ENCODE measurements at places on chromosomes 1 and 21.

DNA sequence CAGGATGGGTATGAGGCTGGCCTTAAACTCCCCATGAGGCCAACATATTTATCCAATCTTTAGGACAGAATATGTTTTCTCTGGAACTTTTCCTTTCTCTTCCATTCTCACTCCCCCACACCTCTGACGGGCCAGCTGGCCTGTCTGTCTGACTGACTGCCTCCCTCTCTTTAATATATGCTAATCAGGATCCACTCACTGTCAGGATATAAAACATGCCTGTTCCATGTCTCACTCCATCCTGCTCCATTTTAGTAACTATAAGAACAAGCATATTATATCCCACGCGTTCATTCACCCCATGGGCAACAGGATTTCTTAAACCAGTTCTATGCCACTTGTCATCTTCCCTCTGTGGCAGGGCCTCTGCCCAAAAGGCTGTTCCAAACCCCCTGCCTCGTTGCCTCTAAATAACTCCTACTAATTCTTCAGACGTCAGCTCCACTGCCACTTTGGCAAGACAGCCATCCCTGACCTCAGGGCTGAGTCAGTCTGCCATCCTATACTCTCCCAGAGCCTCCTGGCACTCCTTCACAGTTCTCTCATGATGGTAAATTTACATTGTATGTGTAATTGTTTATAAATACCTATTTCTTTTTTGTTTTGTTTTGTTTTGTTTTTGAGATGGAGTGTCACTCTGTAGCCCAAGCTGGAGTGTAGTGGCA, 84.3 kb upstream of the SPATA6 start:
- DNase-seq = no peak

DNA sequence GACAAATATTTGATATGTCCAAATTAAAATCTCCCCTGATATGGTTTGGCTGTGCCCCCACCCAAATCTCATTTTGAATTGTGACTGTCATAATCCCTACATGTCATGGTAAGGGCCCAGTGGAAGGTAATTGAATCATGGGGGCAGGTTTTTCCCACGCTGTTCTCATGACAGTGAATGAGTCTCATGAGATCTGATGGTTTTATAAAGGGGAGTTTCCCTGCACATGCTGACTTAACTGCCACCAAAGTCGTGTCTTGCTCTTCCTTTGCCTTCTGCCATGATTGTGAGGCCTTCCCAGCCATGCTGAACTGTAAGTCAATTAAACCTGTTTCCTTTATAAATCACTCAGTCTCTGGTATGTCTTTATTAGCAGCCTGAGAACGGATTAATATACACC, 207.0 kb downstream of the BARHL2 start:
- no peak for DNase-seq

- no peak for DNase-seq
Measured at GRCh38 chr1:8941906-8942305, 3.8 kb upstream of the CA6 start.

GRCh38 chr1:27099587-27100334, 55.2 kb downstream of the SLC9A1 start:
- no peak for DNase-seq

DNA sequence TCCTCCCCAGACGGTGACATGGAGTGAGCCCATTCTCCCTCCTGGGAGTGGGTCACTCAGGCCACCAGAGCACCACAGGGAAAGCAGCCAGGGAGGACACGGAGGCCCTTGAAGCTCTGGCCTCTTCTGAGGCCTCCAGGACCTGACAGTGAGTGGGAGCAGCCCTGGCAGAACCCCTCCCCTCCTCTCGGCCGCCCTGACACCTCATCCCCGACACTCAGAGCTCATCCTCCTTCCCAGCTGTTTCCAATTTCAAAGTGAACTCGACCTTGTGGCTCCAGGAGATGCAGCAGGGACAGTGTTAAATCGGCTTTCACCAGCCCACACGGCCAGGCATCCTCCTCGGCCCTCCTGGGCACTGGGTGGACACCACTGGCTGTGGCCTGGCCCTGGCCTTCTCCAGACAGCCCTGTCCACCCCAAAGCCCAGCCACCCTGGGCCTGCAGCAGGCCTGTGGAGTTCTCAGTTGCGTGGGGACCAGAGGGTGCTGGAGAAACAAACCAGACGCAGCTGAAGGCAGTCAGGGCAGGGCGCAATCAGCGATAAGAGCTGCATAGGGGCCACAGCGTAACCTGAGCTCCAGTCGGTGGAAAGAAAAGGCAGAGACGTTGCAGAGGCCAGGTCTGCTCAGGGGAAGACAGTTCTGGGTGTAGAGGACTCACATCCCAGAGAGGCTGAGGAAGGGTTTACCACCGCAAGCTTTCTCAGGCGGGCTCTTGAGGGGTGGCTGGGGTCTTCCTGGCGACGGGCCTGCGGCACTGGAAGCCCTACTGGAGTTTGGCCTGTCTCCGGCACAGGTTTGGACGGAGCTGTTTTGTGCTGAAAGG, 27.1 kb downstream of the FTCD start:
- DNase-seq = no peak

DNA sequence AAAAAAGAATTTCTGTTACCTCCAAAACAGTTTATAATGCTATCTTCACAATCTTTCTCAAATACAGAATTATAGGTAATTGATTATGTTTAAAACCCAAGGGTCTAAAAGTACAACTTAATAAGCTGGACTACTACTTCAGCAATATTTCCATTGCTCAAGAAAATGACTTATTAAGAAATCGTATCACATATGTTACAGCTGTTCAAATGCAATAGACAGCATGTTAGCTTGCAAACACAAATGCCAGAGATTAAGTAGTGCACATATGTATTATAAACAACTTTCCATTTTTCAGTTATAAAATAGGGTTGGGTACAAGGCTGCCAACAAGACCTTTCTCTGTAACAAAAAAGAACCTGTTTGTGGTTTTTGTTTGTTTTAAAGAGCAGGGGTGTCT, 211.0 kb upstream of the DMRTA2 start:
- no peak for DNase-seq

- no peak for DNase-seq
Measured at GRCh38 chr1:246748867-246749266, 24.7 kb downstream of the SCCPDH start.

- no peak for DNase-seq
Measured at GRCh38 chr1:116494353-116494692, 76.5 kb downstream of the CD58 start.

- no peak for DNase-seq
Measured at GRCh38 chr1:147109041-147109440, 63.2 kb downstream of the PRKAB2 start.

DNA sequence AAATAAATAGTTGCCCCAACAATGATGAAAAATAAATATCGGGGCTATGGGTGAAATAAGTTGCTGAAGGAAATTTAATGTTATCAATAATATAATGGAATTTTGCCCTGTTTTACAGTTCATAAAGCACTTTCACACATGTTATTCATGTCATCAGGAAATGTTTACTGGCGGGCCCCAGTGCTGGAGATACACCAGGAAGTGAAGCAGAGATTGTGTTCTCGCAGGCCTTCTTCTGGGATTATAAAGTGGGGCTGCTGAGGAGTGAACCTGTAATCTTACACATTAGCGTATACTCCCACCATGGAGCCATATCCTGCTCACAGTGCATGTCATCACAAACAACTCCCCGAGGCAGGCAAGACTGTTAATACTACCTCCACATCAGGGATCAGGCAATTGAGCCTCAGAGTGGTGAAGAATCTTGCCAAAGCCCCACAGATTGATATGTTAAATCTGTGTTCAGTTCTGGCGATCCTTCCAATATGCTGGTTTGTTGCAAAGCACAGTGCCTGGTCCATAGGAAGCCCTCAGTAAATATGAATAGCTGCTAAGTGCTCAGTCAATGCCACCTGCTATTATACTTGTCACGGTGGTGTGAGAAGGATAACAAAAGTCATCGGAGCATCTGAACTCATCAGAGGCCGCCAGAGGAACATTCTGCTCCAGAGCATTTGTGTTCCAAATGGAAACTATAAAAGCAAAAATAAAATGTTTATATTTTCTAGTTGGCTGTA, 104.4 kb upstream of the UBE2U start:
- no peak for DNase-seq

DNA sequence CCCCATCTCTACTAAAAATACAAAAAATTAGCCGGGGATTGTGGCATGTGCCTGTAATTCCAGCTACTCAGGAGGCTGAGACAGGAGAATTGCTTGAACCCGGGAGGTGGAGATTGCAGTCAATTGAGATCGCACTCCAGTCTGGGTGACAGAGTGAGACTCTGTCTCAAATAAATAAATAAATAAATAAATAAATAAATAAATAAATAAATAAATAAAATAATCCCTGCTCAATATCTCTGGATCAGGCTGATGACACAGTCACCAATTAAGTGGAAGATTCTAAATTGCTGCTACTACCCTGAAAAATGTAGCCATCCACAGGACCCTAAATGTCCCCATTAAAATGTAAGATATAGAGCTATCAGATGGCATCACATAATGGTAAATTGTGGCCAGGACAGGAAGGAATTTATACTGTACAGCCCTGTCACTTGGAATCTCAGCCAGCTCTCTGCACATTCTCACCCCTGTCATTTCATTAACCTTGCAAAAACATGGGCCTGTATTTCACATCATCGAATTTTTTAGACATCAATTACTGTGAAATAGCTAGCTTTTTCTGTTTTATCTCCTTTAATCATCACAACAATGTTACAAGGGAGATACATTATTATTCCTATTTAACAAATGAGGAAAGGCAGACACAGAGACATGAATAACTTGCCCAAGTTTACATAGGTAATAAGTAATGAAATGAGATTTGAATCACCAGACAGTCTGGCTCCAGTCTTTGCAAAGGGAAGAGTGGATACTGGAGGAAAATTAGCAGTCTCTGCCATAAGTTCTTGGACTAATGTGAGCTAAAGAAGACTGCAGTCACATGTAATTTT, 56.7 kb upstream of the NTPCR start:
- DNase-seq = no peak

- no peak for DNase-seq
Measured at GRCh38 chr1:17881761-17882160, 126.6 kb downstream of the ACTL8 start.

DNA sequence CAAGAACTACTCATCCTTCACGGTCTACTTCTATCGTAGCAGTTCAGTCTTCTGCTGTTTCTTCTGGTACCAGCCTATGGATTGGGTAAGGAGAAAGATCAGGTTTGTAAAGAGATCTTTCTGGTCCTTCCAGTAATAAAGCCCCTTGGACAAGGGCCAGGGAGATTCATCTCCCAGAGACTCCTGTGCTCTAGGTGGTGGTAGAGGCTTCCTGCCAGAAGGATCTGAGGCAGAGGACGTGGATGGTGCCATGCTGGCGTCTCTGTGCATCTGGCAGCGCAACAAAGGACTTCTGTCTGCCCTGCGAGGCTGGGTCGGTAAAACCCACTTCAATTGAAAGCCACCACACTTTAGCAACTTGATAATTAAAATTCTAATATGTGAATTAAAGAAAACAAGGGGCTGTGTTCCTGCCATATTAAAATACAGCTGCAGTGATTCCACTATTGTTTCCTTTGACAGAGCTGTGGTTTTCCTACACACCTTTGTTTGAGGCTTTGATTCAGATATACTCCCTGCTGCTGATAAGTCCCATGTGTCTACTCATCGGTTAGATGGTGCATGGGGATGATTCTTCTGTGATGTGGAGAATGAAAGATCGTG, 73.6 kb downstream of the ROR1 start:
- no peak for DNase-seq

GRCh38 chr1:7541629-7542028, 229.5 kb upstream of the VAMP3 start:
- no peak for DNase-seq

DNA sequence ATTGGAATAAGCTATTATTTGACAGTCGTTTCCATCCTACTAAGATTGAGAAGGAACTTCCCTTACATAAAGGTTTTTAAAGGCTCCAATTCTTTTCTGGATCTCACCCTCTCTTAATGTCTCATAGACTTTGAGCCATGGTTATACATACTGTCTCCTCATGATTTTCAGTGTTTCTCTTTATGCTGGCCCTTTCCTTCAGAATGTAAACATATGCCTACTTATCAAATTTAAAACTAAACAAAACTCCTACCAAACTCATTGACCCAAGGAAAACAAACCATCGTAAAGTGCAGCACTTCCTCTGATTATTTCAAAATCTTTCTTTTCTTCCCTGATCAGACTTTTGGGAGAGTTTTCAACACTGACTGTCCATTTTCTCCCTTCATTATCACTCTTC, 163.4 kb upstream of the DPYD start:
- no peak for DNase-seq

DNA sequence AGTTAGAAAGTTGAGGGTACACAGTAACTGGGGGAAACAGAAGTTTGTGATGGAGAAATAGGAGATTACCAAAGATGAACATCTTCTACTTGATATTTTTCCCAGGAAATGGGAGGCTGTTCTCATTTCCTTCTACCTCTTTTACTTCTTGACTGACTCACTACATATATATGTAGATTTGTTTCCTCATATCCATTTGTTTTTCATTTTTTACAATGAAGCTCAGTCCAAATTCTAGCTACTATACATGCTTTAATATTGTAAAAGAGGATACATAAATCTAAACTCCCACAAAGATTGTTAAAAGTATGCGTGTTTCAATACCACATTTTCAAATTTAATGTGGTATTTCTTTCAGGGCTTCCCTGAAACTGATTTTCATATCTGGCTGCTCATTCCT, 366.6 kb upstream of the NCAM2 start:
- no peak for DNase-seq

DNA sequence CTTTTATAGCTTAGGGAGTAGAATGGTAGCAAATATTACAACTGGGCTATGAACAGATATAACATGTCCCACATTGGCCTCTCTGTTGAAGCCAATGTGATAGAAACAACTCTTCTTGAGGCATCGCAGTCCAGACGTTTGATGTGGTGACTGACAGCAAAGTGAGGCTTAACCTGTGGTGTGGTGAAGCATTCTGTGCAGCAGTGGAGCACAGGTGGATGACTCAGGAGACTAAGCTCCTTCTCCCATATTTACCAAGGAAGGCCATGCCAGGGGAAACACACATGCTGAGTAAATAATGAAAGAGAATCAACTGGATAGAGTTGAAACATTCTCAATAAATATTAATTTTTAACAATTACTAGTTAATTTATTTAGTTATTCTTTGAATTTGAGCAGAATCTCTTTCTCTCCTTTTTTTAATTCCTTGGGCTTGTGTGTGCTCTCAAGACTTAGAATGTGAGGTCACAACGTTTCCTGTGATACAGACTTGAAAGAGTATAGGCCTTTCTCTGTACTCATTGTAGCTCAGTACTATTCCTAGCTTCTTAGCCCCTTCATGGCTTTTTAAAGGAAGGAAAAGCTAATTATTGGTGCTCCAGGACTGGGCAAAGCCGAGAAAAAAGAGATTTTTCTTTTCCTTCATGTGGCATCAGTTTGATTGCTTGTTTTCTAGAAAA, 17.6 kb downstream of the CRB1 start:
- DNase-seq = no peak
